ENCODE measurements at places on chromosomes 12 and 14. TPM values are rescaled to one million over a fixed set of nuclear protein-coding genes. Genes with fewer than 3 reads are reported as not detected.

The LACRT gene
- not detected for total RNA-seq

GRCh38 chr12:66804563-66804974 lies 125.7 kb upstream of the GRIP1 start:
- H3K36me3 ChIP-seq = no peaks in the 10 kb centered on the region
- no peak overlapping the region for H3K4me3 ChIP-seq
- H3K27ac ChIP-seq = no peak overlapping the region
- no peaks in the 10 kb centered on the region for H3K27me3 ChIP-seq

GRCh38 chr14:23654231-23654630 lies 18.1 kb downstream of the DHRS2 start:
- H3K4me3 ChIP-seq = no peak overlapping the region
- H3K4me1 ChIP-seq = no peaks in the 10 kb centered on the region
- no peak overlapping the region for H3K27ac ChIP-seq
- H3K27me3 ChIP-seq = peaks cover 7% of the 10 kb centered on the region

DNA sequence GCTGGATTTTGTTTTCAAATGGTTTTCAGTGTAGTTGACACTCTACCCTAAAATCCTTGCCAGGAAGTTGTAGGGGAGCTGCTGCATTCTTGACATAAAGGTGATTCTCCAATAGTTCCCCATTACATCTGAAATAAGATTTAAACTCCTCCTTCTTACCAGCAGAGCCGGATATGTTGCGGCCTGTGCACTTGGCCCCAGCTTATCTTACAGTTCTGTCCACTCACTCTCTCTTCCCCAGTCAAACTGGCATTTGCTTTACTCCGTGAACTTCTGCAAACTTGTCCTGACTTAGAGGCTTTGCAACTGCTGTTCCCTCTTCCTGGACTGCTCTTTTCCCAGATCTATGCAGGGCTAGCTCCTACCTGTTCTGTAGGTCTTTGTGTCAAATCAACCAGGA lies 929.5 kb downstream of the VRK1 start:
- no peak overlapping the region for H3K27ac ChIP-seq
- H3K4me3 ChIP-seq = no peak overlapping the region
- H3K27me3 ChIP-seq = no peaks in the 10 kb centered on the region
- DNase-seq = no peak

The CEP290 gene
- 22.4 TPM for total RNA-seq

All from osteoblast (primary cell).